ENCODE measurements at places on chromosomes 4 and X.

GRCh38 chrX:34493086-34493485 is 164.0 kb downstream of the TMEM47 start:
- DNase-seq, result no peak

GRCh38 chrX:108224727-108225621 is 133.4 kb downstream of the ATG4A start:
- peak; percentile 48 for DNase-seq

- peak; percentile 51 for DNase-seq
These were observed 41.1 kb upstream of the ACSL4 start for GRCh38 chrX:109774136-109774535.

DNA sequence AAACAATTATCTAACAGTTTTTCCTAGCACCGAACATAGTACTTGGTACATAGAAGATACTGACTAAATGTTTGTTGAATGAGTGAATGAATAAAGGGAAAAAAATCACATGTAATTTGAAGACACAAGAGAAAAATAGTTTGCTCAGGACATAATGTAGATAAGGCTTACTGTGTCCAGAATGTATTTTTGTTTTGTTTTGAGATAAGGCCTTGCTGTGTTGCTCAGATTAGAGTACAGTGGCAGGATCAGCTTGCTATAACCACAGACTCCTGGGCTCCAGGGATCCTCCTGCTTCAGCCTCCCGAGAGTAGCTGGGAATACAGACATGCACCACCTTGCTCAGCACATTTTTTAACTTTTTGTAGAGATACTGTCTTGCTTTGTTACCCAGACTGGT is 6.5 kb downstream of the FAM199X start:
- DNase-seq, result peak; percentile 26

DNA sequence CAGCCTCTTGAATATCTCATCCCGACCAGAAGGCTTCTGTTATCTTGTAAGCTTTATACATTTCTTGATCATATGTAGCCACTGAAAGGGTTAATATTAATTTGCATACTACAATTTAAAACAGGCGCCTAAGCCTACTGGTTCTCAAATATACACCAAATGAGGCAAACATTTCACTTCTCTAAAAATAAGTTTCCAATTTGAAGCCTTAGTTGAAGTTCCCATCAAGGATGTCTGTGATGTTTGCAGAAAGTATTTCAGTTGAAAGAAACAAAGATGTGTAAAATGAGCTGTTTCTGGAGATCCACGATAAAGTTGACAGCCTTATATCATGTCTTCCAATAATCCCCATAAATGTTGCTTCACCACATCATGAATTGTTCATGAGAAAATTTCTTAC is 70.6 kb downstream of the KIT start:
- no peak for DNase-seq

GRCh38 chrX:85569686-85570085 is 190.2 kb upstream of the POF1B start:
- DNase-seq, result no peak

GRCh38 chr4:187715466-187715865 is 280.1 kb upstream of the ZFP42 start:
- no peak for DNase-seq

DNA sequence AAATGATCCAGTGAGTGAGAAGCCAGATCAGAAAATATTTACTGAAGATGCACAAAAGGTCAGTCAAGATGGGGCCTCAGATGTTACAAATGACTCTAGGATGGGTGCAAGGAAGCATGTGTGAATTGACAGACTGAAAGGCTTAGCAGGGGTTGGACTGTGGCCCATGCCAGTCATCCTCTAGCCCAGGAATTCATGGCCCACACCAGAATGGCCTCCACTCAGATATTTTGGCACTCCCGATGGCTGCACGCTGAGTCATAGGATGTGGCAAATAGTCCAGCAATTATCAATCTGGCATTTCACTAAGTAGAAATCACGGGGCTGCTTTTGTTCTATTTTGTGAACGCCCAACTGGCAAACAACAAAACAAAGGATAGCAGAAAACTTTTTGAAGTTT is 406.5 kb downstream of the IQCM start:
- DNase-seq, result peak; percentile 89
